Thyroid gland (tissue), 4 donors: ENCODE measurements at places on chromosomes 3 and 15. TPM values are rescaled to one million over a fixed set of nuclear protein-coding genes. Genes with fewer than 3 reads are reported as not detected.

DNA sequence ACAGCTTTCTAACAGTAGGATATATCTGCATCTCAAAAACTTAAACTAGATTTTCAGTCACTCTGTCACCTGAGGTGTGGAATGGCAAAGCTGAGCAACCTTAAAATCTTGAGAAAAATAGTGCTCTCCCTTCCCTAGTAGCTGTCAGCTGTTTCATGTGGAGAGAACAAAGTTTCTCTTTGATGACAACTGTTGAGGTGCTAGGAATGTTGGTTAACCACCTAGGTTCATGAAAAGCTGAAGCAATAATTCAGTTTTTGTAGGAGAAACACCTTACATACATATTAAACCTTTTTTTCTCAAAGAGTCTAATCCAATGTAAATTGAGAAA lies 40.8 kb downstream of the TCF12 start:
- DNase-seq: no peak

DNA sequence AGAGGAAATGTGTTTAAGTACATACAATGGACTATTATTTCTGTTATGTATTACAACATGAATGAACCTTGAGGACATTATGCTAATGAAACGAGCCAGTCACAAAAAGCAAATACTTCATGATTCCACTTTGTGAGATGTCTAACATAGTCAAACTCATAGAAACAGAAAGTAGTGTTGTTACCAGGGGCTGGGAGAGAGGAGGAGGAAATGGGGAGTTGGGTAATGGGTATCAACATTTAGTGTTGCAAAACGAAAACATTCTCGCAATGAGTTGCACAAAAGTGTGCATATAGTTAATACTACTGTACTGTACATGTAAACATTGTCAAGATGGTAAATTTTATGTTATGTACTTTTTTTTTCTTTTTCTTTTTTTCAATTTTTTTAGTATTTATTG lies 194.3 kb downstream of the IL5RA start:
- no peak for DNase-seq

DNA sequence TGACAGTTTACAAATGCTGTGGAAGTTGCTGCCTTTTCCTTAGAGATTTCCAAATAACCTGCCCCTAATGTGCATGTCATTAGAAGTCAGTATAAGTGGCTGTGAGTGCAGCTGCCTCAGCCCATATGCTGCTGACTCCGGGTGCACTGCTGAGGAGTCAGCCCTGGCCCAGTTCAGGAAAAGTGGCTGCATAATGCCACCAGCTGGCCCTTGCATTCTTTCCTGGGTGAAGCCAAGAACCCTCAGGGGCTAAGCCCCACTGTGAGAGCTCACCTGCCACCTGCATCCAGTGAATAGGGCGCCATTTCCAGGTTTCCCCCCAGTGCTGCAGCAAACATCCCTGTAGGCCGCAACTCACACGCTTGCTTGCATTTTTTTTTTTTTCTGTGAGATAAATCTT lies 139.9 kb downstream of the TJP1 start:
- DNase-seq: no peak

Gene SGO1
- 0.67 TPM for total RNA-seq

DNA sequence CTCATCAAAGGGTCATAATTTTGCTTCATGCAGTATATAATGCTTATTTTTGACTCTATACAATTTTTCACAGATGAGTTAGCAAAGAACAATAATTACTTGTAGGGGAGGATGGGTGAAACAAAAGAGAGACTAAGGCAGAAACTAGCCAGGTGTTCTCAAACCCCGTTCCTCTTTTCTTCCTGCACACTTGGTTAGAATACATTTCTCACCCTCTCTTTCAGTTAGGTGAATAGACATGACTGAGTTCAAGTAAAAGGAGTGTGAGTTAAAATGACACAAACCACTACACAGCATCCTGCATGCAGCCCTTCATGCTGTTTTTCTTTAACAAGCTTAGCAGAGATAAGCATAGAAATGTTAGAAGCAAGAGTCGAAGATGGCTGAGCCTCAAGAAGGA lies 922.2 kb downstream of the TBL1XR1 start:
- DNase-seq: no peak

DNA sequence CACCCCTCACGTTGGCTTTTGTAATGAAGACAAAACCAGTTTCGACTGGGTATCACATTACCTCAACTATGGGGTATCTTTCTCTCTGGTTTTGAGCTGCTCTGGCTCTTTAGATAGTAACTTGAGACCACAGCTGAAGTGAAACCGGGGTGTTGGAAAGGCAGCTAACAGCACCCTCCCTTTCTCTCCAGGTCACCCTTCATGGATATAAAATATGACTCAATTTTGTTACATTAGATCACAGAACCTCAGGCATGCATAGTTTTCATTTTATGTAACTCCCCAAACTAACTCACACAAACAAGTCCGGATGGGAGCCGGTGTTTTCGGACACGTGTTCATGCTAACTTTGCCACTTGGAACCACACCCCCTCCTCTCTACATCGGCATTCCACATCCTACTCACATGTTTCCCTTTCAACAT lies 90.7 kb downstream of the NR2F2 start:
- no peak for DNase-seq

DNA sequence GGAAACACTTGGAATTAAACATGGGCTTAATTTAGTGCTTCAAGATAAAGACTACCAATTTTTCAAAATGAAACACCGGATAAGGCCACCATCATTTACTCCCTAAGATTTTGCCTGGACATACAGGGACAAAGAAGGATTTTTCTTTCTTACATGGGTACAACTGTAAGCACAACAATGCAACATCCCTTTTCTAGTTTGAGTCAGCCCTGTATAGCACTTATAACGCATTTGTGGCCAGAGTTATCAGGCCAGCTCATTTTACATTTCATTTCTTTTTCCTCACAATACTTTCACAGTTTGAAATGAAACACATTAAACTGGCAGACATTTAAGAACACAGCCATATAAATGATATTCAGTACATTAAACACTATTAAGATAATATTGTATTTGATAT lies 9.8 kb upstream of the SUCNR1 start:
- no peak for DNase-seq

DNA sequence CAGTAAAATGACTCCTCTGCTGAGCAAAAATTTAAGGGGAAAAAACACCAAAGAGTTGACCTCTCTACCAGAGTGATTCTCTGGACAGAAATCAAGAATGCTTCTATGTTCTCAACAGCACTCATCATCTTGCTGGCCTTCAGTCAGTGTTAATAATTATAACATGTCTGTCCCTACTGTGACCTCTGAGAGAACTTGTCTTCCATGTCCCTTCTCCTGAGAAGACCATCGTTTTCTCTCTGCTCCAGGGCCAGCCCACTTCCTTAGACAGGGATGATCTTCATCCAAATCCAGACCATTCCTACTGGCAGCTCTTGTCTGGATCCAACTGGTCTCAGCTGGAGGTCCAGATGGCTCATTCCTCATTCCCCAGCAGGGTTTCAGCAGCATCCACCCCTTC lies 139.0 kb upstream of the NECTIN3 start:
- no peak for DNase-seq

Gene NAALADL2
- total RNA-seq: 7.6 TPM

GRCh38 chr15:66936861-66937582 lies 128.4 kb upstream of the SMAD3 start:
- no peak for DNase-seq

Gene SEC22A
- total RNA-seq: 42.4 TPM

- no peak for DNase-seq
Observed at GRCh38 chr3:76753599-76753998, 286.3 kb upstream of the ROBO2 start.

- DNase-seq: no peak
Observed at GRCh38 chr3:37652405-37652804, 209.3 kb upstream of the CTDSPL start.

DNA sequence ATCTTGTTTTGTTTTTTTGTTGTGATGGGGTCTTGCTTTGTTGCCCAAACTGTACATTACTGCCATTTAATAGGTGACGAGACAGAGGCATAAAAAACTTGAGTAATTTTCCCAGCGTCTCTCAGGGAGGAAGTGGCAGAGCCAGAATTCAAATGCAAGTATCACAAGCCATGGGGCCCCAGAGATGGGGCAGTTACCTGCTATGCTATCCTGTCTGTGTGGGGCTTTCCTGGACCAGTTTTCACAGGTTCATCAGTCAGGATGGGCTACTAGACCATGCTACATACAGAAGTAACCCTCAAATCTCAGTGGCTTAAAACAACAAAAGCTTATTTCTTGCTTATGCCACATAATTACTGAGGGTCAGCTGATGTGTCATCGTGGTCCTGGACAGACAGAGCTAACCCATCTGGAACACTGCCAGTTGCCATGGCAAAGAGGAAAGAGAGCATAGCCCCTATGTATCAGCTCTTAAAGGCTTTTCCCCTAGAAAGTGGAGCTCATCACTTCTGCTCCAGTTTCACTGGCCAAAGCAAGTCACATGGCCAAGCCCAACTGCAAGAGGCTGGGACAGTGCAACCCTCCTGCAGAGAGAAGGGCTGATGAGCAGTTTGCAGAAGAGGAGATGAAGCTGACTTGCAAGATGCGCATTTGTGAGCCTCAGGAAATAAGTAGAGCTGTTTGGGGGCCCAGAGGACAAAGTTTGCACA lies 31.7 kb upstream of the SYNM start:
- DNase-seq: no peak

Gene C3orf70
- total RNA-seq: 1.6 TPM

Gene GABRR3
- total RNA-seq: under 0.01 TPM

- DNase-seq: no peak
Observed at GRCh38 chr3:182438398-182438797, 354.9 kb upstream of the ATP11B start.

- DNase-seq: no peak
Observed at GRCh38 chr15:45943240-45943639, 308.4 kb downstream of the SQOR start.

Gene CGNL1
- 56.8 TPM for total RNA-seq

DNA sequence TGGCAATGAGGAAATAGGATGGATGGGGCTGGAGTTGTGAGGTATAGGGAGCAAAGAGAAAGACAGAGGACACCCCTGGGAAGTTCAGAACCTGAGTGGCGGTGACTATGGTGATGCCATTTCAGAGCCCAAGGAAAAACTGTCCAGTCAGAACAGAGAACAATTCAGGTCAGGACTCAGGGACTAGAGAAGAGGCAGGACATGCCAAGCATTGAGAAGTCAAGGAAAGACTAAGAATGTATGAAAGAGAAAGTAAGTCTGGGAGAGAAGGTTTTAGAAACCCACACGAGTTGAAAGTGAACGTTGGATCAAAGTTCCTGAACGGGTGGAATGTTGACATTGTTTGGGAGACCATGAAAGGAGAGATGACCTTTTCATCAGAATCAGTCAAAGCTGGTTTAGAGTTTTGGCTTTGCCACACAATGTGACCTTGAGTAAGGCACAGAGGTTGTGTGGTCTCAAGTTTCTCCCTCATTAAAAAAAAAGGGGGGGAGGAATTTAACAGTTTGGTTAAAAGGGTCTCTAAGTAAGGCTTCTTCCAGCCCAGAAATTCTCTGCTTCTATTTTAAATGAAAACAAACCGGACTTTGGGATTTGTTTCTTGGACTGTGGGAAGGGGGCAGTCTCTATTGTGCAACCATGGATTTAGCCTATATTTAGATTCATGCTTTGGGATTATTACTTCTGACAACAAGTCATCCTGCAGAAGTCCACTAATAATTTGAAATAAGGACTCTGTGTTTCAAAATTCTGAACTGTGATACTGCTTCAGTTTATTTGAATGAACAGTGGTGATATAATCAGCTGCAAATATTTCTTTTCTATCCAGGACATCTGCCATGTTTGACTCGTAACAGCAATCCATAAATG lies 315.9 kb upstream of the TBL1XR1 start:
- no peak for DNase-seq

DNA sequence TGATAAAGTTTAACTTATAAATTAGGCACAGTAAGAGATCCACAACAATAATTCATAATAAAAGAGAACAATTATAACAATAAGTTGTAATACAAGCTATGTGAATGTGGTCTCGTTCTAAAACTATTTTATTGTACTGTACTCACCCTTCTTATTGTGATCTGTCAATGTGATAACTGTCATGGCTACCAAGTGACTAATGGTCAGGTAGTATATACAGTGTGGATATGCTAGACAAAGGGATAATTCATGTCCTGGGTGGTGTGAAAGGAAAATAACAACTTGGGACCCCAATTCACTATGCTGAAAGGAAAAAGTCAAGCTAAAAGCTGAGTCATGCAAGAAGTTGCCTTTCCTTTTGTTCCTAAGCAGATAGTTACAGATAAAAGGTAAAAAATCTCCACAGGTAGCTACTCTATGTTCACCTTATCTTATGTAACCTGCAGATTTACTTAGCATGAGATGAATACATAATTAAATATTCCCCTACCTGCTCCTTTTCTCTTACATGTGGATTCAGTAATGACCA lies 10.7 kb upstream of the CYP8B1 start:
- no peak for DNase-seq

DNA sequence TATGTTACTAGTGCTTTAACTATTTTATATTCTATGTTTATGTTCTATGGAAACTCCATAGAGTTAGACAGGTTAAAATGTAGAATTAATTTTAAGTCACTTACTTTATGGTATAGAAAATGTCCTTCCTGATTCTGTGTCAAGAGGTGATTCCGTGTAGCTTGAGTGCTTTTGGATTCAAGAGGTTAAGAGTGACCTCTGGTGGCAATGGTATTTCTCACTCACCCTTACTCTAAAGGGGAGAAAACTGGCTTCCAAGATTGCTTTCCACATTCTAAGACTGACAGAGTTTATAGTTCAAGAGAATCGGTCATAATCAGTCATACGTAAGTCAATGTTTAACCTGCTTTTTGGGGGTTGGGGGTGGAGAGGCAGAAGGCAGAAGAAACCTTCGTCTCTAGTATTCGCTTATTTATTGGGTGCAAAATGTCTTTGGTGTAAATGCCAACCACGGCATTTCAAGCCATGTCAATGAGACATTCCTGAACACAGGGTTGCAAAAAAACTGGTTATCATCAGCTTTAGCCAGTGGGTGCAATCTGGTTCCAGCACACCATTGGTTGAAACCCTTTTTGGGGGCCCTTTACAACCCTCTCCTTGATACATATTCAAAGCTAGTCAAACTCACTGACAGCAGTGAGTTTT lies 92.0 kb upstream of the VGLL3 start:
- no peak for DNase-seq

- no peak for DNase-seq
Observed at GRCh38 chr3:82020282-82020681, 258.8 kb upstream of the GBE1 start.

- no peak for DNase-seq
Observed at GRCh38 chr3:69252141-69252540, 129.7 kb upstream of the LMOD3 start.

Gene MOBP
- total RNA-seq: not detected

GRCh38 chr15:59447367-59447766 lies 9.4 kb downstream of the FAM81A start:
- DNase-seq: no peak

GRCh38 chr3:138127636-138128365 lies 4.4 kb downstream of the A4GNT start:
- DNase-seq: no peak

Gene CDC25A
- total RNA-seq: 0.94 TPM

DNA sequence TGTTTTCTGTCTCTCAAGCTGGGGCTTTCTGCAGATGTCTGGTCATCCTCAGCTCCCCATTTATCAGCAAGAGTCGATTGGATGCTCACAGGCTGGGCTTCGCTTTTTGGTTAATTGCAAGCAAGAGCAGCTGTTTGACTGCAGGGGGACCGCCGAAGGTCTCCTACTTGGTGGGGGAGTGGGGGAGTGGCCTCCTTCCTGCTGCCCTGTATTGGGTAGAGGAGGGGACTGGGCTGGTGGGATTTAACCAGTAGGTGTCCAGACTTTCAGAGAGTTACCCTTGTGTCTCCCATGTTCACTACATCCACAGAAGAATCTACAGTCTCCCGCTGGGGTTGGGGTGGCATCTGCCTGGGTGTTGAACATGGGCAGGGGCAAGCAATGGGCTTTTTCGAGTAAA lies 78.7 kb downstream of the PLXNA1 start:
- DNase-seq: no peak

GRCh38 chr15:37783290-37783689 lies 151.2 kb upstream of the TMCO5A start:
- DNase-seq: no peak

Gene FAM107A
- 62.3 TPM for total RNA-seq
